ENCODE measurements at places on chromosomes 2 and 18.

DNA sequence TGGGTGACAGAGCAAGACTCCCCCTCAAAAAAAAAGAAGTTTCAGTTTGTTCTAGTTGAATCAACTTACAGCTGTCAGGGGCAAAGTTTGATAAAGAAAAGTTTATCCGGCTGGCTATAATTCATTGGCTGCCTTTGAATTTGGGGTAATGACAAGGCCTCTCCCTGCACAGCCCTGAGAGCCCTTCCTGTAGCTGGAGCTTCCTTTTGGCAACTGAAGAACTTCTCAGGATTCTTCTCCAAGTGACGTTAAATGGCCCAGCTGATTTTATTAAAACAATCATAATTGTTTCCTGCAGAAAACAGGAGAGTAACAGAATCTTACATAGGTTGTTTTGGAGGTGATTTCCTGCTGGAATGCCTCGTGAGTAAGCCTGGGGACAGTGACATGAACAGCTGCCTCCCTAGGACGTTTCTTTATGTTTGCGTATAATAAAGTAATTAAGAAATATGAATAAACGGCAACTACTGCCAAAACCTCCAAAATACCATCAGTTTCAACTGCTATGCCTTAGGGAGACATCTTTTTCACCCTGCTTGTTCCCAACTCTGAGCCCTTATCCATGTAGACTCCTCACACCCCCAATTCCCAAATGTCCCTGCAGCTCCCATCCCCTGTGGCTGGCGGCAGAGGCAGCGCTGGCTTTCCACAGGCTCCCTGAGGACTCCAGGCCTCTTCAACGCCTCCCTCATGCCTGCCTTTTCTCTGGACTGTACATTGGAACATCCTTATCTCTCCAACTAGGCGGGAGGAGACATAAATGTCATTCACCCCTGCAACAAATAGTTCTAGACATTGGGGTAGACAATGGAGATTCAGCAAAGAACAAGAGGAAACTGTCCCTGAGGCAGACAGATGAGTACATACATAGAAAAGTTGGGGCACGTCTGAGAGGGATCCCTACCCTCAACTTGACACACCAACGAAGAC is 59.2 kb upstream of the FZD7 start:
- DNase-seq = no peak

GRCh38 chr2:151165105-151165684 is 96.5 kb downstream of the RBM43 start:
- DNase-seq = no peak

- no peak for DNase-seq
These were observed 34.9 kb downstream of the FEZ2 start for GRCh38 chr2:36562973-36563532.

GRCh38 chr2:86764661-86765309 is 25.9 kb downstream of the CD8A start:
- no peak for DNase-seq

DNA sequence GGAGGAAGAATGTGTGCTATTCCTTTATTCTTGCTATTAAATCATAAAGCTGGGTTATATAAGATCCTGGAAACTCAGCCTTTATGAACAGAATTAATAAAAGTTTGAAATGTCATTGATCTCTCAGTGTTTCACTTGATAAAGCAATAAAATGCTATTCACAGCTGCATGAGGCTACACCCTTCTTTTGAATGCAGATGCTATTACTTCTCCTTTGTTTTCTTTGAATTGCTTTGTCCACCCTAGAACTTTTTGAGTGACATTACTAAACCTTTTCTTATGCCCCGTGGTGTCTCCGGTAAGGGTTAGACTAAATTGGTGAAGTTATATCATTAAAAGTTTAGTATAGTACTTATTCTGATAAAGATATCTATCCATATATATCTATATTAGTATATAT is 18.9 kb downstream of the SERPINB5 start:
- no peak for DNase-seq

DNA sequence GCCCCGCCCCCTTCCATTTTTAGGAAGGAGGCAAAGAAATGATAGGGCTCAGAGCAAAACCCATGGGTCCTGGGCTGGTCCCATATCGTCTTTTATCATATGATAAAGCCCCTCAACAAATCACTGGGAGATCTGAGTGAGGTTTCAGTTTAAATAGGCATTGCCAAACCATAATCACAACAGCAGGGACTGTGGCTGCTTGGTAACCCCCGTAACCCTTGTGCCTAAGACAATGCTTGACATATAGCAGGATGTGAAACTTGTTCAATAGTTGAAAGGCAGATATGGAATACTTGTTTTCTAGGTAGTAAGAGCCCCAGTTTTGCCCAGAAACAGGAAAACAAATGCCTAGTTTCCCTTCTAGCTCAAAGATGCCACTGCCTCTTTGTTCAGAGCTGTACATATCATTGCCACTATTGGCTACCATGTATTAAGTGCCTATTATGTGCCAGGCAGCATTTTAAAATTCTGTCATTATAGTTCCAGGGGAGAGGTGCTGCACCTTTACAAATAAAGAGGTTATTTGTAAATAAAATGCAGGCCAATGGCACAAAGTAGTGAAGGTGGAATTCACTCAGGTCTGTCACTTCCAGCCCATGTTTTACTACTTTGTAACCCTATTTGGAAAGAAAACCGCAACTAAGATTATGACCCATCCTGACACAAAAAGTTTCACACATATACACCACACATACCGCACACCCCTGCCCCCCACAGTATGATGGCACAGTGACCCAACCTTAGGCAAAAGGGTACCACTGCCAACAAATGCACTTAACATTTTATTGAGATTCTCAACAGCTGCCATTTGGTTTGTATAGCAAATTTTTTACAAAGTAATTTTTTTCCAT is 14.2 kb downstream of the NAGK start:
- no peak for DNase-seq

- DNase-seq = no peak
These were observed 321.5 kb downstream of the GALNT13 start for GRCh38 chr2:154193246-154193645.

DNA sequence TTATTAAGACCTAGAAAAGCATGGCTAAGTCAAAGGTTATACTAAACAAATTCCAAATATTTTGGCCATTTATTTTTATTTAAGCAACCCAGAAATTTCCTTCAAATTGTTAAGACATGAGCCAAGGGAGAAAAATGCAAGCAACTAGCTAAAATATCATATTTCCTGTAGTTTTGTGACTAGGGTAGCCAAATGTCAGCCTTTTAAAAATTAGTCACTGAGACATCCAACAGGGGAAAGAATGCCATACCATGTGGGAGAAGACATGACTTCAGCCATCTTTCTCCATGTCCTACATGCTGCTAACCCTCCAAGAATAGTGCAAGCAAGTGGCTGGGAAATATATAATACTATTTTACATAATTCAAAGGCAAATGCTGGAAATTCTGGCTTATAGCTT is 197.9 kb downstream of the DSEL start:
- DNase-seq = no peak

GRCh38 chr2:961786-962185 is 11.1 kb downstream of the SNTG2 start:
- no peak for DNase-seq

- no peak for DNase-seq
These were observed 83.8 kb upstream of the CCDC150 start for GRCh38 chr2:196555726-196556125.

All from stimulated activated CD4-positive, alpha-beta T cell treated with anti-CD3 and anti-CD28 coated beads, TNF-alpha, amount 100 ng/mL, for 4 hours (primary cell).